ENCODE measurements at places on chromosomes 7 and 10.

DNA sequence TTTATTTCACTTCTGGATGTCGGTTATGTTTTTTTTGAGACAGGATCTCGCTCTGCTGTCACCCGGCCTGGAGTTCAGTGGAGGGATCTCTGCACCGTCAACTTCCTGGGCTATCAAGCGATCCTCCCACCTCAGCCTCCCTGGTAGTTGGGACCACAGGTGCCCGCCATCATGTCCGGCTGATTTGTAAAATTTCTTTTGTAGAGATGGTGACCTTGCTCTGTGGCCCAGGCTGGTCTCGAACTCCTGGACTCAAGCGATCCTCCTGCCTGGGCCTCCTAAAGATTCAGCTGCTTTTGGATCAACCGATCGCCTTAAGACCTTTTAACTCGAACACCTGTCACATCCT, 606 bp upstream of the RABGEF1 start:
- no peak for DNase-seq

- no peak for DNase-seq
Observed at GRCh38 chr7:20581956-20582355, 33.5 kb upstream of the ABCB5 start.

- DNase-seq: no peak
Observed at GRCh38 chr7:79453266-79453557, 255 bp downstream of the MAGI2 start.

DNA sequence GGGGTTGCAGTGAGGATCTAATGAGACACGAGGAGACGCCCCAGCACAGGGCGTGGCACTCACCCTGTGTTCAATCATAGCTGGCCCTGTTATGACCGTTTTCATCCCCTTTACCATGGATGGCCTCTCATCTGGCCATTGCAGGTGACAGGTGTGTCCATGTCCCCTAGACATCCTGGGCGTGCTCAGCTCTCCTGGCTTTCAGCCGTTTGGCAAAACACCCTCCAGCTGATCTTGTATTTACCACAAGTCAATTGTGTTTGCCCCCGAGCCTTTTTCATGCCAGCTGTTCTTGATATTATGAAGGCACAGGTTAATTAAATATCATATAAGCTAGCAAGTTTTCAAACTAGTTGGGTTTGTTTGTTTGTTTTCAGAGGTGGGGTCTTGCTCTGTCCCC, 97.1 kb downstream of the CHST15 start:
- no peak for DNase-seq

GRCh38 chr10:86512137-86512536, 9.5 kb downstream of the WAPL start:
- DNase-seq: no peak

- no peak for DNase-seq
Observed at GRCh38 chr7:87217983-87218653, 1.4 kb downstream of the TMEM243 start.

GRCh38 chr10:52633266-52633665, 139.3 kb downstream of the MBL2 start:
- no peak for DNase-seq

DNA sequence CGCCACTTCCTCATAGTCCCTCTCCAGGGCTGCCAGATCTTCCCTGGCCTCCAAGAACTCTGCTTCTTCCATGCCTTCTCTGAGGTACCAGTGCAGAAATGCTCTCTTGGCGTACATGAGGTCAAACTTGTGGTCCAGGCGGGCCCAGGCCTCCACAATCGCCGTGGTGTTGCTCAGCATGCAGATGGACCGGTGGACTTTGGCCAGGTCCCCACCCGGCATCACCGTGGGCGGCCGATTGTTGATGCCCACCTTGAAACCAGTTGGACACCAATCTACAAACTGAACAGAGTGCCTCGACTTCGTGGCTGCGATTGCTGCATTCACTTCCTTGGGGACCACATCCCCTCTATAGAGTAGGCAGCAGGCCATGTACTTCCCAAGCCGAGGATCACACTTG, 11.1 kb downstream of the TUBAL3 start:
- DNase-seq: no peak

- no peak for DNase-seq
Observed at GRCh38 chr10:103284170-103284569, 7.2 kb downstream of the INA start.

GRCh38 chr7:74294191-74294998, 5.2 kb downstream of the CLIP2 start:
- DNase-seq: no peak

- DNase-seq: no peak
Observed at GRCh38 chr7:110522761-110523200, 568.1 kb upstream of the LRRN3 start.

DNA sequence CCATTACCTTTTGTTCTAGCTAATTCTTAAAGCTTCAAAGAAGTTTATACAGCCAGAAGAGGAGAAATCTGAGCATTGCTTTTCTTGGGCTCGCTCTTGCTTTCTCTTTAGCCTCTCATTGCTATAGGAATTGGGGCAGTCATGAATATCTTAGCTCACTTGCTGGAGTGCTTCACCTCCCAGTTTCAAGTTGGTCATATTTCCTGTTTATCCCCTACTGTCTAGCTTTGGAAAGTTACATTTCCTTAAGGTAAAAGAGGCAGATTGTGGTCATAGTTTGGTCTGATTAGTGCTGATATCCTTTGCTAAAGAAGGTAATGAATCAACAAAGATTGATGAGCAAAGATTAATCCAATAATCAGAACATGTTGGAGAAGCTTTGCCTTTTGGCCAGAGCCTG, 77.7 kb upstream of the GLI3 start:
- no peak for DNase-seq

DNA sequence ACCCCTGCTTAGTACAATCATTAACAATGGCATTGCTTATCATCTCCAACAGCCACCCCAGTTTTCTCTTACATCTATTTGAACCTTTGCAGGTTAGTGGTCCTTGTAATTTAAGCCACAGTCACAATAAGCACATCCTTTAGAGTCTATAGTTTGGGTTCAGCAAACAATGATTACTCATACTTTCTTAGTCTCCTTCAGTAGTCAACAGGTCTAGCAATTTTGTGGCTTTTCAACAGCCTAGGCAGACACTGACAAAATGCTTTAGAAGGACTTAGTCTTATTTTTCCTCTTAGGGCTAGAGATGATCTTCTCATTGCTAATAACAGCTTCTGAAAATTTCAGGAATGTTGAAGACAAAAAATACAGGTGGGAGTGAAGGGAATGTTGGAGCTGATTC, 32.3 kb upstream of the FAM204A start:
- no peak for DNase-seq

DNA sequence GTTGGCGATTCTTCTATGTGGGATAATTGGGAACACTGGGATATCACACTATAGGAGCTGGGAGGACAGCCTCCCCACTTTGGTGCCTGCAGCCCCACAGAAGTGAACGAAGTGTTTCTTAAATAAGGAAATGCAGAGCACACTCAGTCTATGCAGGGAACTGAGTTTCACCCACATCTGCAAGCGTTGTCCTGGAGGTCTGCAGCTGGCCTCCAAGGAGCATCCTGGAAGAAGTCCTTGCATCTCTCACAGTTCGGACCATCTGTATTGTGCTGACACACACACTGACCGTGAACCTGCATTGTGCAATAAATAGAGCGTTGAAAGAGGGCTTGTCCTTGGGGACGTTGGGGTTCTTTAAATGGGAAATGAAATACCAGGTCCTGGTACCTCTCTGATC, 25.8 kb downstream of the LAMB4 start:
- DNase-seq: no peak

GRCh38 chr10:114767986-114768821, 53.4 kb upstream of the FHIP2A start:
- no peak for DNase-seq

DNA sequence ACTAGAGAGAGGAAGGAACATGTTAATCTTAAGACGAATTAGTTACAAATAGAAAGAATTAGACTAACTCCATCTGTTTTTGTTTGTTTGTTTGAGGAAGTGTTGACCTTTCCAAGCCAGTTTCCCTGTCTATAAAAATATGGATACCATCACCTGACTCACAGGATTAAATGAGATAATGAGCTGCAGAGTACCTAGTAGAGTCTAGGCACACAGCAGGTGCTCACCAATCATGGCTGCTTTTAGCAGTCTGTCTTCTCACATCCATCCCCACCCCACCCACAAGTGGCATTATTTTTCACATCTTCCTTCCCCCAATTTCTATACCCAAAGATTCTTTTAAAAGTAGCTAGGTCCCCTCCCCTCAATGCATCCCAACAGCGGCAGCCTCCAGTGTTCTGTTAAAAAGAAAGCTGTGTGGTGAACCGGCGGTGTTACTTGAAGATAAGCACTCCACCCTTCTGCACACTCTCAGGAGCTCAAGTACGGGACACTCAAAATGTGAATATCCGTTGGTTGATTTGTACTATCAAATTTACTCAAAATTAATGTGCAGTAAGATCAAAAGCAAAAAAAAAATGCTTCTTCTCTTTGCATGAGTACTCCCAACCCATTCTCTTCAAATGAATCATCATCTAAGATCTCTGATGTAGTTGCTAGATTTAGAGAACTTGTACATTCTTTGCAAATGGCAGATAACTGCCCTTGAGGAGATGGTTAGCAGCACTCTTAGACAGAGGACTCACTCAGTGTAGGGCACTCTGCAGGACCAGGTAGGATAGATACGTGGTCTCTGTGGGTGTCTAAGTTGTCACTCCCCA, 145.4 kb upstream of the ASAH2 start:
- no peak for DNase-seq

- DNase-seq: no peak
Observed at GRCh38 chr10:48406204-48406603, 99.7 kb downstream of the MAPK8 start.

DNA sequence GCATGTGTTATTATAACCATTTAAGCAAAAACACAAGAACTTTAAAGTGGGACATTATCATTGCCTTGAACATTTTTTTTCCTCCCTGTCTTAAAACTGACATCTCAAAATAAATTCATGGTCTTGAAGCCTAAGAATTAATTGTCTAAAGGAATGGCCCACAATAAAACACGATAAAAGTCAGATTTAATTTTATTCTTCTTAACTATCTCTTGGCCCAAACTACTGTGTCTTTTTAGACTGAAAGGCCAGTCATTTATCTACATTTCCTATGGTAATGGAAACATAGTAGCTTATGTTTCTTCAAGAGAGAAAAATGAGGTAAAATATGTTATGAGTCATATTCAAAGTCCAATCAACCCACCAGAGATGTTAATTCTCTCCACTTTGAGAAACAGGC, 24.4 kb upstream of the ETV1 start:
- DNase-seq: no peak

DNA sequence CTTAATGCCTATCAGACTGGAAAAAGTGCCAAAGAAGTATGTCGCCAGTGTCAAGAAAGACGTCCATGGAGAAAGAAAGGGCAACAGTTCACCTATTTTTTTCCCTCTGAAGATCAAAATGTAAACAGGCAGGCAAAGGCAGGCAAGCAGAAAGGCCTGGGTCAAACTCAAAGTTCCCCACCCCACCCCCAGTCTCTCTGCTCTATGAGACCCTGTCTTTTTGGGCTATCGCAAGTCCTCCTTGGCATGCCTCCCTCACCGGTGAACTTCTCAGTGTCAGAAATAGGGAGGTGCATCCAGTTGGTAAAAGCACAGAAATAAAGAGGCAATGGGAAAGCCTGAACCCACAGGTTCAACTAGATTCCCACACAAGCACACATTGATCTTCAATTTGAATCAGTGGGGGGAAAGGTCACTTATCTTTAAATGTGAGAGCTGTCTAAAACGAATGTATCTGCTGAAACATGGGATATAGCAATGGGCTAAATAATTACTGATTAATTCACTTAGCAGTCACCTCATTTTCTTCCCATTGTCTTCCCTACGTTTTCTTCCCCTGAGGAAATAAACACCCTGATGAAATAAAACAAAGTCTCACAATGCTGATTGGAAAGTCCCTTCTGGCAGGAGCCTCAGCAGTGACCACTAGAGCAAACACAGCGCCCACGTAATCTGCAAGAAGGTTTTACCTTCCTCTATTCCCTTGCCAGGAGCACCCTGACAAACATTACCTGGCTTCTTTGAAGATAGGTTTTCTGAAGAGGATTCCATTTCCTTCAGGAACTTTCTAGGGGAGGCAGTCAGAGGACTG, 31.1 kb downstream of the JAZF1 start:
- DNase-seq: no peak

DNA sequence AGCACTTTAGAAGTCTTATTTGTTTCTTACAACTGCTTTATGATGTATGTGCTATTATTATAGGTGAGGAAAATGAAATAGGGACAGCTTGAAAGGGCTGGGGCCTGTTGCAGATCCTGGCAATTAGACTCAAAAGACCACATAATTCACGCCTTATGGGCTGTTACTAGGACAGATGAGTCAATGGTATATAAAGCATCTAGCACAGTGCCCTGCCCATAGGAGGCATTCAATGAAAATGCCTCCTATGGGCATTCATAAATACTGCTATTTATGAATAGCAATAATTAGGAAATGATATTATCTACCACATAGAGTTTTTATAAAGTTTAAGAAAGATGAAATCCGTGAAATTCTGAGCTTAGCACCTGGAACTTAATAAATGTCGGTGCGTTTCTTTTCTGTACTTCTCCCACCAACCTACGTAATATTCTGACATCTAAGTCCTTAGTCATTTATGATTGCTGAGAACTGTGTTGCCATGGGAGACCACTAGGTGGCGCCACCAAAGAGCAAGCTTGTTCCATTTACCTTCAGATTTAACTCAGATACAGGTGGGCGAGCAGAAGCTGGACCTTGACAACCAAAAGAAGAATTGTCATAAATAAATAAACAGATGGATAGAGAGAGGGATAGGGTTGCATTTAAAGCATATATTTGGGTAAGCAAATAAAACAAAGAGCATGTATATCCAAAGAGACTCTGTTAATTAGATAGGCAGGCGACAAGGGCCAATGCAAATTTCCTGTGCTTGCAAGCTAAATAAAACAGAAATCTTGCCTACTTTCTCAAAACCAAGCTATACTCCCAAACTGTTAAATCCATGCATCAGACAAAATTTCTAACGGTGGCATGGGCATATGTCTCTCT, 699.9 kb downstream of the INHBA start:
- DNase-seq: no peak

DNA sequence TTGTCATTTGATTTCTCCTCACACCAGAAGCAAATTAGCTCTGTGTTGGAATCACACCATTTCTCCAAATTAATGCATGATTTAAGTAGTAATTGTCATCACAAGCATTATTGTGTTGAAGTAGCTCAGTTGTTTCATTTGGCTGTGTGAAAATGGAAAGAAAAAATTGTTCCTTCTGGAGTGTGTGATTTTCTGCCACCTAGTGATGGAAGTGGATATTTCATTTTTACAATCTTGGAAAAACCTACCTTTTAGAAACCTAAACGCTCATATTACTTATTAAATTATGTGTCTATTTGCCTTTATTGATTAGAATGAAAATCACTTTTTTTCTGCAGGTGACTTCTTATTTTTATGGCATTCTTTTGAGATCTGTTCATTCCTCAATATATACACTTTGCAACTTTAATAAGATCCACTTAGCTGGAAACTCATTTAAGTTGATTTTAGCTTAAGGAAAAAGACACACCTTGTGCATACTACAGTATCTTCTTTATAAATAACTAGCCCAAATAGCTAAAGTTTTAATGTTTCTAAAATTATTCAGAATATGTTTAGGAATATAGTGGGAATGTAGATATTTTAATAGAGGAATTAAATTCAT, 50.0 kb downstream of the SRI start:
- no peak for DNase-seq

GRCh38 chr7:1049006-1049741, 4.8 kb downstream of the GPR146 start:
- DNase-seq: no peak

Measured in stimulated activated CD8-positive, alpha-beta memory T cell treated with anti-CD3 and anti-CD28 coated beads, Interleukin-7, amount 100 ng/mL, for 24 hours (primary cell).